ENCODE measurements at places on chromosomes 6 and 20.

DNA sequence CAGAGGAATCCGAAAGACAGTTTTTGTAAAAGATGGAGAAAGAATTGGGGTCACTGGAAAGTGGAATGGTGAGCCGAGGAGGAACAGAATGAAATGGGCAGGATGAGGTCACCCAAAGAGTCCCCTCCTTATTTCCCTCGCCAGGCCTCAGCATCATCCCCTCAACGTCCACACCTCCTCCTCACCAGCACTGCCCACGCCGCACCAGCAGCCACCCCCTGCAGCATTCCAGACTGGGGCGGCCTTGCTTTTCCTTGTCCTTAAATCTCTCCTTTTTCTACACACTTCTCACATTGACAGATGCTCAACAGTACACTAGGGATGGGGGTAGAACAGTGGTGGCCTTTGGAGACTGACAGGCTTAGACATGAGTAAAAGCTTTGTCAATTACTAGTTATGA, 363.1 kb upstream of the NOX3 start:
- no peak for DNase-seq

- no peak for DNase-seq
Observed at GRCh38 chr6:79438030-79438429, 99.2 kb downstream of the LCA5 start.

GRCh38 chr6:48289841-48290240, 178.8 kb upstream of the PTCHD4 start:
- DNase-seq: no peak

GRCh38 chr6:142271476-142271875, 30.3 kb upstream of the ADGRG6 start:
- no peak for DNase-seq

DNA sequence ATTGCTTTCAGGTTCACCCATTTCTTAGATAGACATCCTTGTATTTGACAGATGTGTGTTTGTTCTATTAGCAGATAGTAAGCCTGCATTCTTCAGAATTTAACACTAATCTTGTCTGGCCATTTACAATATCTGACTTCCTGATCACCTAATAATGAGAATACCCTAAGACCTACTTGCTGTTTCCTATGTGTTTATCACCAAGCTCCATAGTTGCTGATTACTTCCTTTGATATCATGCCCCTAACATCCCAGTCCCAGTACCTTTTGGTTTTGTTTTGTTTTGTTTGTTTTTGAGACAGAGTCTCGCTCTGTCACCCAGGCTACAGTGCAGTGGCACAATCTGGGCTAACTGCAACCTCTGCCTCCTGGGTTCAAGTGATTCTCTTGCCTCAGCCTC, 143.6 kb upstream of the DST start:
- no peak for DNase-seq

DNA sequence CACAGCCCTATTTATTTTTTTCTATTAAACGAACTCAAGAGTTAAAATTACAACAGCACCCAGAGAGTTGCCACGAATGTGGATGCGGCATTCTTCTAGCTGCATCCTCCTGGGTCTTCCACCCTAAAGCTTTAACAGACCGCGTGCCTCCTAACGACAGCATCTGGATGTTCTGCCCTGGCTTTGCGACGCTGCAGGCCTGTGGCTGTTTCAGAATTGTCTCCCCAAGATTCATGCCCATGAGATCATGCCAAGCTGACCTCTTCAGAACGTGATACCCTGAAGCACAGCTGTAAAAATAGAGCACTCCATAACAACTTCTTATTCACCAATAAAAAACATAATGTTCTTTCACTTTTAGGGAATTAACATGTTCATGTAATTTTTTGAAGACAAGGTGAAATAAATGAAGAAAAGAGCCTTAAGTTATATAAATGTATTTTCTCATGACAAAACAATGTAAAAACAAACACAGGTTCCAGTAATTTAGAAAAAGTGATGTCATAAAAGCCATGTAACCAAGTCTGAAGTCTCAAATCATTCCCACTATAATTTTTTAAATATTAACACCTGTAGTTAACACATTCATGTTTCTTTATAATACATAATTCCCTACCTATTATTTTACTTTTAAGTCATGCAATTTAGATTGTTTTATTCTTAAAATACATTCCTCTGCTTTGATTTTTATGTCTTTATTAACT, 26.5 kb downstream of the HIVEP2 start:
- DNase-seq: no peak

DNA sequence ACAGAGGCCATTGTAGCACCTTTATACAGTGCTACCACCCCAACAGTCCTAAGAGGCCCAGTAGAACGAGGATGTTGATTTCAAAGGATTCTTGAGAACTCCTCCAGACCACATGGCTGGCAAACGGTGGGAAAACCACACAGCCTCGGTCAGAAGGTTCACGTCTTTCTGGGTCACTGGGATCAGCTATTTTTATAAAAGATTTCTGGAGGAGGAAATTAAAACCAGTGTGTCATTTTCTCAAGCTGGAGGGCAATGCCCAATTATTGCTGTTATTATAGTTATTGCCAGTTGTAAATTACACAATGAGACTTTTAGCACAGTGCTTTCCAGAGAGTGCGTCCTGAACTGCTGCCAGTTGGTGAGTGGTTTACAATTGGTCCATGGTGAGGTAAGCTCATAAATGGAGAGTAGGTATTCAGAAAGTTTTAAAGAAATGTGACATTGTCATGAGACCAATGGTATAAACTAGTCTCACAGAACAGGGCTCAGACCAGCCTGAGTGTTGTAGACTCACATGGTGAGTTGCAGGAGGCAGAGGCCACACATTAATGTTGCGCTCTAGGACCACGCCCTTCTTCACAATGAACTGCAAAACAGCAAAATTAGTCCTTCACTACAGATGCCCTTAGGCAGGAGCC, 8.4 kb upstream of the PPP1R14C start:
- no peak for DNase-seq

DNA sequence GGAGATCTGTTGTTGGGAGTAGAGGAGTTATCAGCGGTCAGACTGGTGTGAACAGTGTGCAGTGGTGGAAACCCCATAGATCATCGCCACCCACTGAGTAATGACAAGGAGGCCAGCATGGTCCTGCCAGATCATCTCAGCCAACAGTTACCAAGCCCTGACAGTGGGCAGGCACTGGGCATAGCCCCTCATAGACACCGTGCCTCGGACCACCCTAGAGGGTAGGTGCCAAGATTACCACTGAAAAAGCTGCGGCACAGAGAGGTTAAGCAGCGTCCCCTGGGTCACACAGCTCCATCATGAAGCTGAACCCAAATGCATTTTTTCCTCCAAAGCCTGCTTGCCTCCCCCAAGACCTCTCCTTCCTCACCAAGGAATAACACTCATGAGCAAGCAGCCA, 21.5 kb upstream of the BMP7 start:
- no peak for DNase-seq

GRCh38 chr6:133407320-133408100, 166.4 kb downstream of the EYA4 start:
- DNase-seq: no peak

DNA sequence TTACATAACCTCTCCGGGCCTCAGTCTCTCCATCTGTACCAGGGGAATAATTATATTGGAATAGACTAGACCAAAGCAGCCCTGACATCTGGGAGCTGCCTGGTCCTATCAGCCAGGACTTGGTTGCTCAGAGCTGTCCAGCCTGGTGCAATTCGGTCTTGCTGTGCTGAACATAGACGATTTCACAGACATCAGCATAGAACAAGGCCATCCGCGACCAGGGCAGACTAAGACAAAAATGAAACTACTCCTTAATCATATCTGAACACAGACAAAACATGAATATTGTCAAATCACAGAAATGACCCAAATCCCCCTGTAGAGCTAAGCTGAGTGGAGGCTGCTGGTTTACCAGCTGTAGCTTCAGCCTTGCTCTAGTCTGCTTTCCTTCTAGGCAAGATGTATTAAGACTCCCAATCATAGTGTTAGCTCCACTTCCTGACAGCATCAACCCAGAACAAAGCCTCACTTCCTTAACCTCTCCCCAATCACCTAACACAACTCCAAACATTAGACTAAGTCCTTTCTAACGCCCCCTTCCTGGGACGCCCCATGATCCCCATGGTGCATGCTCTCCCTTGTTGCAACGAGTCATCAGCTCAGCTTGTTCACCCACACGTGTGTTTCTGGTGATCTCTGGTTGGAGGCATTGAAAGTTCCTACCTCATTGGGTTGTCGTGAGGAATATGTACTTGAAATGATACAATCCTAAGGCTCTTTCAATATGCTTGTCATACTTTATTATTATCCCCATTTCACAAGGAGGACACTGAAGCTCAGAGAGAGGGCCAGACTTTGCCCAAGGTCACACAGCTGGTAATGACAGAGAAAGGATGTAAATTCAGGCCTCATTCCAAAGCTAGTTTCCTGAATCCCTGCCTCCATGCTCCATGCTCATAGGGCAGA, 3.5 kb upstream of the MAPK13 start:
- no peak for DNase-seq

- no peak for DNase-seq
Observed at GRCh38 chr6:108914235-108915022, 66.2 kb downstream of the ARMC2 start.

- DNase-seq: no peak
Observed at GRCh38 chr6:30935018-30935417, 3.0 kb upstream of the SFTA2 start.

- no peak for DNase-seq
Observed at GRCh38 chr6:43923376-43924221, 153.6 kb downstream of the VEGFA start.

DNA sequence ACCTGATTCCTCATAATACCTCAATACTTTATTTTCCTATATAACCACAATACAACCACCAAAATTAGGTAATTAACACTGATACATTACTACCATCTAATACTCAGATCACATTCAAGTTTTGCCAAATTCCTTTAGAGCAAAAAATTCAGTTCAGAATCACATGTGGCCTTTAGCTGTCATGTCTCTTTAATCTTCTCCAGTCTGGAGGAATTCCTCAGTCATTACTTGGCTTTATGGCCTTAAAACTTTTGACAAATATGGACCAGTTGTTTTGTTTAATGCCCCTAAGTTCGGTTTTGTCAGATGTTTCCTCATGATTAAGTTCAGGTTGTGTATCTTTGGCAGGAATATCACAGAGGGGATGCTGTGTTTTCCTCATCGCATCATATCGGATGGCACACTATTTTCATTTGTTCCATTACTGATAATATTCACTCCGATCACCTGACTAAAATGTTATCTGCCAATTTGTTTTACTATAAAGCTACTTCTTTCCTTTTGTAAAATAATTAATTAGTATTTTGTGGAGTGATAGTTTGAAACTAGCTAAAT, 51.2 kb upstream of the AKIRIN2 start:
- no peak for DNase-seq

- DNase-seq: no peak
Observed at GRCh38 chr6:39143238-39143930, 28.4 kb upstream of the SAYSD1 start.

GRCh38 chr6:31711233-31711632, 3.9 kb upstream of the LY6G6D start:
- no peak for DNase-seq

GRCh38 chr20:19274412-19275015, 62.1 kb downstream of the SLC24A3 start:
- no peak for DNase-seq

DNA sequence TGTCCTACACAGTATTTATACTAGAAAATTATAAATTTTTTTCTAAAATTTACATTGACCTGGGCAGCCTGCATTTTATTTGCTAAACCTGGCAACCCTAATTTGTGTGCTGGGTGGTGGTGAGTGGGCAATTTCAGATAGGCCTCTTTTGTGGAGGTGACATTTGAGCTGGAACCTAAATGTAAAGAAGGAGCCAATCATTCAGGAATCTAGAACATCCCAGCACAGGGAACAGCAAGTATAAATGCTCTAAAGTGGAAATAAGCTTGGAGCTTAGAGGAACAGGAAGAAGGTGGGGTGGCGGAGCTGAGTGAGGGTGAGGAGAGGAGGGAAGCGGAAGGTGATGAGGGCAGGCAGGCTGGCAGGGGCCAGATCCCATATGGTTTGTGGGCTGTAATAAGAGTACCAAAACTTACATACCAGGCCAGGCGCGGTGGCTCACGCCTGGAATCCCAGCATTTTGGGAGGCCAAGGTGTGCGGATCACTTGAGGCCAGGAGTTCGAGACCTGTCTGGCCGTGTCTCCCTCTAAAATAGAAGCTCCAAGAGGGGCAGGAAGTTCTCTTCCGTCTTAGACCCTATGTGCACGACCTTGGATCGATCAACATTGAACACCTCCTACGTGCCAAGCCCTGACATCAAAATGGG, 549 bp upstream of the CSE1L start:
- no peak for DNase-seq

- DNase-seq: no peak
Observed at GRCh38 chr6:113359155-113360140, 497.7 kb upstream of the MARCKS start.

DNA sequence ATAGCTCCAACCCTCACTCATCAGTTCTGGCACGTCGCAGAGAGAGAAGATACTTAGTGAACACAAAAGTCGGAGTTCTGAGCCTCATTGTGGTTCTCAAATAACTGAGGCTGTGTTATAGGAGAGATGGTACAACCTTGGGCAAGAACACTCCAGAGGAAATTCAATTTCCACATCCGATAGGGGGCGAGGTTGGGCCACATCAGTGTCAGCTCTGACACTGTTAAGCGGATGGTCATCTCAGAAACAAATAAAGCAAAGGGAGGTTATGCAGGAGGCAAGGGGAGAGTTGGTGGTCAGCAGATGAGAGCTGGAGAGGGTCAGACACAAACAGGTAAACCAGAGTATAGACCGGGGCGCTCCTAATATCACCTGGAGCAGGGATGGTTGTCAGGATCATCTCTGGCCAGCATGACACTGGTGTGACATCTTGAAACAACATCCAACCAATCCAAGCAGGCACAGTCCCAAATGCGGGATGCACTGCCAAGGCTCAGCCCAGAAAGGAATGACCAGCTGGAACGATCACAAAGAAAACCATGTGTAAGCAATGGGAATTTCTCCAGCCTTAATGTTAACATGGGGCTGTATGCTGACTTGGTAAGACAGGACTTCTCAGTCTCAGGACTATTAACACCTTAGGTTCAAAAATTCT, 331.8 kb downstream of the HACE1 start:
- no peak for DNase-seq

DNA sequence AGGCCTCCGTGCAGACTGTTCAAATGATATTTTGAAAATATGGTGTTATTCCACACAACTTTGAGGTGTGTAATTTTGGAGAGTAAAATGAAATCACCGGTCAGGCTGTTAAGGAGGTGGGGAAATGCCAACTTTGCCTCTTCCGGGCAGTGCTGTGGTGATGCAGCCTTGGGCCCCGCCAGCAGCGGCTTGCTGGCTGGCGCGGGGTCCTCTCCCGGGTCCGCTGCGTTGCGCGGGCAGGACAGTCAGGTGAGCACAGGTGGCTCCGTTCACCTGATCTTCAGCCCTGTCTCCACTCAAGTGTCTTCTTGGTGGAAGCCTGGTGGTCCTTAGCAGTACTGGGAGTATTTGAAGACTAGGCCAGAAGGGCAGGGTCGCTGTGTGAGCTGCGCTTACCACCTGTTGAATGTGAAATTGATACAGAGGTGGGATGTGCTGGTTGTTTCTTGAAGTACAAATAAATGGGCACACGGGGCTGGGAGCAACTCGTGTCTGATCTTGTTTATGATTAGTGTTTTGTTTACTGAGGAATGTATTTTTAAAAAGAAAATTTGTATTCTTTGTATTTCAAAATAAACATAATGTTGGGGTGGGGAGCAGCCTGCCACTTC, 184.2 kb downstream of the ARID1B start:
- DNase-seq: no peak

GRCh38 chr20:2902291-2902690, 29.0 kb downstream of the PTPRA start:
- DNase-seq: no peak

Measured in activated CD4-positive, alpha-beta T cell treated with anti-CD3 and anti-CD28 coated beads, Interleukin-2, amount 50 U/mL, for 24 hours (primary cell).